ENCODE measurements at places on chromosomes 13 and 19.

- no peak for DNase-seq
Measured at GRCh38 chr19:4327877-4328242, 10.8 kb downstream of the STAP2 start.

DNA sequence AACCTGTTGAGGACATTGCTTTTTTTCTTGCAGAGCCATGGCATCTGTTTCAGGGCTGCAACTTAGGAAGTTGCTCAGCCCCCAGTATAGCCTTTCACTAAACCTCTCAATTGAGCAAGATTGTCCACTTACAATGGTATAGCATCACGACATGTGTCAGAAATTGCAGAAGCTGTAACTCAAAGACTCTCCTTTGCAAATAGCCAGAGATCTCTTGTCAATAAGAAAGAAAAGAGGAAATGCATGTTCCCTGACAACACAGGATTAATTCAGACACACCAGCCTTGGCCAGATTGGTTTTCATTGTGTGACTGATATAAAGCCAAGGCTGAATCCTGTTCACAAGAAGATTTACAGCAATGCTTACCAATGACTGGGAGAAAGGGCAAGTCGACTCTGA is 38.7 kb upstream of the CYSLTR2 start:
- no peak for DNase-seq

DNA sequence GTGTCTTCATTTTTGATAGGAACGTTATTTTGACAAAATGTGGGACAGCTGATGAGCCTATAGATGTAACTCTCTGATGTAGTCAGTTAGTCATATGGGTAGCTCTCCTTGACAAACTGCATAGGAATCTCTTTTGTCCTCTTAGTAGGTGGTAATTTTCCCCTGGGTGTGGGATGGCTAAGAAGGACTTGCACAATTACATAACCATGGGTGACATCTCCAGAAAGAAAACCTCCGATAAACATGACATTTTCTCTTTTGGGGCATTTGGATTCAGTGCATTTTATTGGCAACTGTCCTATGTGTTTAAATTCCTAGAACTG is 41.8 kb downstream of the IGFL3 start:
- DNase-seq: no peak

DNA sequence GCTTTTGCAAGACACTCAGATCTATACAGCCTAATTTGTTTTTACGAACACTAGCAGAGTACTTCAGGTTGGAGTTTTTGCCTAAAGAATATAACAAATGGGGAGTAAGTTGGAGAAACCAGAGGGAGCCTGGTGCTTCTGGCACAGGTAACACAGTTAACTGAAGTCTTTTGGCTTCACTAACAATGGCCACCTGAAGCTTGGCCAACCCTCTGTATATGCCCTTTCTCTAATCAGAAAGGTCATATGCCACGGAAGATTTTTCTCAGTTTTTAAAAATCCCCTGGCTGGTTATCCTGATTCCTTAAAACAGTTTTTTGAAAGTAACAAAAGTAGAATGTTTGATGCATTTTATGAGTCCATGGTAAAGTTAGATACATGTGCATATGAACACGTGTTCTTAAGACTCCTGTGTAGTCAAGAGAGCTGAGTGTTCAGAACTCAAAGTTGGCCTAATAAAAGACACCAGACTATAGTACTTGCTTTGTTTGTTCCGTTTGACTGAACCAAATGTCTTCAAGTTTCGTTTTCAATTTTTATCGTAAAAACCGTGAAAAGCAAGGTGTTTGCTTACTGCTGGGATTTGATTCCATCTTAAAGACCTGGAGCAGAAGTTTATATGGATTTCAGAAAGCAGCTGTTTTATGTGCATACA is 137.5 kb downstream of the KCNRG start:
- DNase-seq: no peak

- no peak for DNase-seq
Measured at GRCh38 chr19:46065486-46066071, 24.8 kb upstream of the IGFL4 start.

- DNase-seq: no peak
Measured at GRCh38 chr13:113854238-113855011, 9.5 kb downstream of the GAS6 start.

DNA sequence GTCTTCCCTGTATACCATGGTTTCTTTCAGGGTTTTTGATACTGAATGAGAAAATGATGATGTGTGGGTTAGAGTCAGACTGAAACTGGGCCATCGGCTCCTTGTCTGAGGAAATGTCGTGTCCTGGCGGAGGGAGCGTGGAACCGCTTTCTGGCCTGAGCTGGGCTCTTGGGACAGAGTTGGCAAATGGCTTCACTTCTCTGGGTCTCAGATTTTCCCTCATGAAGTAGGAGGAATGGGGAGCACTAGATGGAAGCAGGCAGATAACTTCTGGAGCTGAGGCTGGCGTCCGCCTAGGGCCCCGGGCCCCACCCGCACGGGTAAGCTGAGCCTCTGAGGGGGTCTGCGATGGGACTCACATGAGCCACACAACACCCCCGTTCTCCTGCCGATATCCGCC is 133.3 kb upstream of the WASF3 start:
- DNase-seq: no peak

DNA sequence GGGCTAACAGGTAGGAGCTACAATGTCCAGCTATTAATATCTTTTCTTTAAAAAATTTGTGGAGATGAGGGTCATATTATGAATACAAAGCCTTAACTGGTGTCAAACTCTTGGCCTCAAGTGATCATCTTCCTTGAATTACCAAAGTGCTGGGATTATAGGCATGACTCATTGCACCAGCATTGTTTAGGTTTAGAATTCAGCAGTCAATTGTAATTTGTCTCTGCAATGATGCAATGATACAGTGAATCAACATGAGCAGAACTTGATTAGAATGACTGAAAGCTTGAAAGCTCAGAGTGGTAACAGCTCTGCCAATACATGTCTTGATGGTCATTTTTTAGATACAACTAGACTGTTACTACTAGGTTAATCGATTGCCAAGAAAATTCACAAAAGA is 752.8 kb upstream of the MIR17HG start:
- no peak for DNase-seq

DNA sequence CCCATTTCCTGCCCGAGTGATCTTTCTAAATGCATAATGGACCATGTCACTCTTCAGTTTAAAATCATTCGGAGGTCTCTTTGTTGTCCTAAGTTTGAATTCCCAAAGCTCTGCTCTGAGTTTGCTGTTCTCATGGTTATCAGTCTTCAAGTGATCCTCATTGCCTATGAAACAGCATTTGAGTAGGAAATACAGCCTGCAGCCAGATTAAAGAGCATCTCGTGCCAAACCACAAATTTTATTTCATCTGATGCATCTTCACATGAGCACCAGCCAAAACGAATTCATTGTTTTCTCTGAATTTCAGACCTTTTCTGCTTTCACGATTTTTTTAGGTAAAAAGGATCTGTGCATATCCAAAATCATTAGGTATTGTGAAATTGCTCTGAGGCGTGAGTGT is 299.6 kb downstream of the TDRD3 start:
- DNase-seq: no peak

GRCh38 chr19:18262917-18263316 is 11.3 kb downstream of the IQCN start:
- no peak for DNase-seq

GRCh38 chr19:51098365-51099046 is 9.7 kb downstream of the CTU1 start:
- no peak for DNase-seq

DNA sequence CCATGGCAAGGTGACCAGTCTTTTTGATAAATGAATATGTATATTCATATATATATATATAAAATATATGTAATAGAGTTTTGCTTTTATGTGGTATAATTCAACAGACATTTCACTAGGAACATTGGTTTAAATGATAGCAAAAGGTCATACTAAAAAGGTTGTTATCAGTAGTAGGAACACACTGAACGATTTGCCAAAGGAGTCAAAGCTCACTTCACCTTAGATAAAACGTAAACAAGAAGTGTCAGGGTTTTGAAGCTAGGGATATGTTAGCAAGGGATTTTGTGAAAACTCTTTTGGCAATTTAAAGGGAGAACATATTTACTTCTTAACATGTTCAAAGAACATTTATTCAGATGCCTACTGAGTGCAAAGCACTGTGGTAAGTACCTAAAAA is 8.0 kb upstream of the HS6ST3 start:
- no peak for DNase-seq

DNA sequence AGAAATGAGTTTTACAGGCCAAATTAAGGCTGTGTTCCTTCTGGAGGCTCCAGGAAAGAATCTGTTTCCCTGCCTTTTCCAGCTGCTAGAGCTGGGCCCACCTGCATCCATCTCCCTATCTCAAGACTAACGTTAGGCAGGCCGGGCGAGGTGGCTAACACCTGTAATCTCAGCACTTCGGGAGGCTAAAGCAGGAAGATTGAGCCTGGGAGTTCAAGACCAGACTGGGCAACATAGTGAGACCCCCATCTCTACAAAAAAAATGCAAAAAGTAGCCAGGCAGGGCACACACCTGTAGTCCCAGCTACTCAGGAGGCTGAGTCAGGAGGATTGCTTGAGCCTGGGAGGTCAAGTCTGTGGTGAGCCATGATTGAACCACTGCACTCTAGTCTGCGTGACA is 14.6 kb downstream of the HIF3A start:
- no peak for DNase-seq

DNA sequence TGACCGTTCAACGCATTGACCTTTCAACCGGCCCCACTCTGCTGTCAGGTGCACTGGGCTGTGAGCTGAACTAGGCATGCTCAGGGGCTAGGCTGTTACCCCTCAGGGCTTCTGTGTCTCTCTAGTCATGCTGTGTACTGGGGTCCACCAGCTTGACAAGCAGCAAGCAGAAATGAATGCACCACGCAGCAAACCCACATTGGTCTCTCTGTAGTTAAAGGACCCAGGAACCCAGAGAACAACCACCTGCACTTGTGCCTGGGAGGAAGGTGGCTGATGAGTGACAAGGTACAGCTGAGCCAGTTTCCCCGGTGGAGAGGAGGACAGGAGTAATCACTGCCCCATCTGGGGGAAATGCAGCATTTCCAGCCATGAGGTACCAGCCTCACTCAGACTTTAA is 159.9 kb downstream of the USP12 start:
- no peak for DNase-seq

- DNase-seq: no peak
Measured at GRCh38 chr19:2790557-2791271, 5.4 kb downstream of the THOP1 start.

- DNase-seq: no peak
Measured at GRCh38 chr19:19443902-19444680, 38.6 kb downstream of the GATAD2A start.

All from AG04450 (cell line).